ENCODE measurements at places on chromosomes 13 and 19.

DNA sequence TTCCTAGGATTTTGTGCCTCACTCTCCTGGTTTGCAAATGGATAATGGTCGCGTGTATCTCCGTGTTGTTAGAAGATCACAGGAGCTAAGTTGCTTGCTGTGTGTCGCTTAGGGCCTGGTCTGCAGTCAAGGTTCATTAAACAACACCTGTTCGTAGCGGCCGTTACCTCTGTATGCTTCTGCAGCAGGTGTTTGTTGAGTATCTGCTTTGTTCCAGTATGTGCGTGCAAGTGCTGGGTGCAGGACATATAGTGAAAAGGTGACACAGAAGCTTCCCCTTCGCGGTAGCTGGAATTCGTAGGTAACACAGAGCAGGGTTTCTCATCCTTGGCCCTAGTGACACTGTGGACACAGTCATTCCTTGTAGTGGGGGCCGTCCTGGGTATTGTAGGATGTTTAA is 5.4 kb downstream of the MED25 start:
- no peak for DNase-seq

GRCh38 chr19:27775395-27775794 is 1437.6 kb downstream of the UQCRFS1 start:
- no peak for DNase-seq

DNA sequence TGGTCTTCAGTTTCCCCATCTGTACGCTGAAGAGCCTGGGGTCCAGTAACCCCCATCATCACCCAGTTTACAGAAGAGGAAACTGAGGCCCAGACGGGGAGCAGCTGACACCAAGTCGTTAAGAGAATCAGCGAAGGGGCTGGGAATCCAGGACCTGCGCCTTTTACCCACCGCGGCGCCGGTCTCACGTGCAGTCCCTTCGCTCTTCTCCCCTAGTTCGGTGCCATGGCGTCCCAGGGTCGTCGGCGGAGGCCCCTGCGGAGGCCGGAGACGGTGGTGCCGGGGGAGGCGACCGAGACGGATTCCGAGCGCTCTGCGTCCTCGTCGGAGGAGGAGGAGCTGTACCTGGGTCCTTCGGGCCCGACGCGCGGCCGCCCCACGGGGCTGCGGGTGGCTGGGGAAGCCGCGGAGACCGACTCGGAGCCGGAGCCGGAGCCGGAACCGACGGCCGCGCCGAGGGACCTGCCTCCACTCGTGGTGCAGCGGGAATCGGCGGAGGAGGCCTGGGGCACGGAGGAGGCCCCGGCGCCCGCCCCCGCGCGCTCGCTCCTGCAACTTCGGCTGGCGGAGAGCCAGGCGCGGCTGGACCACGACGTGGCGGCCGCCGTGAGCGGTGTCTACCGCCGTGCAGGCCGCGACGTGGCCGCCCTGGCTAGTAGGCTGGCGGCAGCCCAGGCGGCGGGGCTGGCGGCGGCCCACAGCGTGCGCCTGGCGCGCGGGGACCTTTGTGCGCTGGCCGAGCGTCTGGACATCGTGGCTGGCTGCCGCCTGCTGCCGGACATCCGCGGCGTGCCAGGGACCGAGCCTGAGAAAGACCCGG is 698 bp downstream of the BLOC1S3 start:
- DNase-seq = no peak

DNA sequence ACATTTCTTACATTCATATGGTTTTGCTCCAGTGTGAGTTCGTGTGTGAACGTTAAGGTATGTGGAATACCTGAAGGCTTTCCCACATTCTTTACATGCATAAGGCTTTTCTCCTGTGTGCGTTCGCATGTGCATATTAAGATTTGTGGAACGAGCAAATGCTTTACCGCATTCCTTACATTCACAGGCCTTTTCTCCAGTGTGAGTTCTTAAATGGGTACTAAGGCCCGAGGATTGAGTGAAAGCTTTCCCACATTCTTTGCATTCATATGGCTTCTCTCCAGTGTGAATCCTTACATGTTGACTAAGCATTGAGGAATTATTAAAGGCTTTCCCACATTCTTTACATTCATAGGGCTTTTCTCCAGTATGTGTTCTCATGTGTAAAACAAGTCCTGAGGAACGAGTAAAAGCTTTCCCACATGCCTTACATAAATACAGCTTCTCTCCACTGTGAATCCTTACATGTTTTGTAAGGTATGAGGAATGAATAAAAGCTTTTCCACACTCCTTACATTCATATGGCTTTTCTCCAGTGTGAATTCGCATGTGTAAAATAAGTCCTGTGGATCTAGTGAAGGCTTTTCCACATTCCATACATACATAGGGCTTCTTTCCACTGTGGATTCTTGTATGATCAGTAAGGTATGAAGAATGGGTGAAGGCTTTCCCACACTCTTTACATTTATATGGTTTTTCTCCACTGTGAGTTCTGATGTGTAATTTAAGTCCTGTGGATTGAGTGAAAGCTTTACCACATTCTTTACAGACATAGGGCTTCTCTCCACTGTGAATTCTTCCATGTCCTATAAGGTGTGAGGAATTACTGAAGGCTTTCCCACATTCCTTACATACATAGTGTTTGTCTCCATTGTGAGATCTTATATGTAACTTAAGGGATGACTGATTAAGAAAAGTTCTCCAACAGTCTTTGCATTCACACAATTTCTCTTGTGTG is 10.7 kb downstream of the ZNF846 start:
- DNase-seq = no peak

Data from hippocampal formation (tissue), 2 donors.